ENCODE measurements at places on chromosomes 6 and 20. TPM values are rescaled to one million over a fixed set of nuclear protein-coding genes. Genes with fewer than 3 reads are reported as not detected.

GRCh38 chr6:20652299-20653084, 118.2 kb downstream of the CDKAL1 start:
- no peaks in the 10 kb centered on the region for H3K27me3 ChIP-seq
- peak overlapping the region; percentile 91 for H3K27ac ChIP-seq
- DNase-seq: peak; percentile 86
- H3K4me1 ChIP-seq: peaks cover 31% of the 10 kb centered on the region
- H3K36me3 ChIP-seq: no peaks in the 10 kb centered on the region
- peak overlapping the region; percentile 59 for H3K4me3 ChIP-seq

Gene EBF4
- 1.8 TPM for total RNA-seq

DNA sequence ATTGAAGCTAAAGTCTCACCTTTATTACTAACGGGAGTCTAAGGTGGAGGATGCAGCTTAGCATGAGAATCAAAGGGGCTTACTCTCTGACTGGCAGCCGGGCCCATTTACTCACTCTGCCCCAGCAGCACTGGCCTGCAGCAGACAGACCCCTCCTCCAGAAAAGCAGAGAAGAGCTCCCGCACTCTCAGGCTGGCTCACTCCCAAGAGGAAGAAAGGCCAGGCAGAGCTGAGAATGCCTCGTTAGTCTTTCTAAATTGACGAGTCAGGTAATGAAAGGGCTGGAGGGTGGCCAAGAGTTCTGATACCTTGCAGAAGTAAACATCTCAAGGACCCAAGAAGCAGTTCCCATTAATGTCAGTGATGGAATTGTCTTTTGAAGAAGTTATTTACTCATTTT, 44.5 kb upstream of the IL20RA start:
- H3K27me3 ChIP-seq: no peaks in the 10 kb centered on the region
- H3K27ac ChIP-seq: no peak overlapping the region
- no peaks in the 10 kb centered on the region for H3K36me3 ChIP-seq
- DNase-seq: no peak

GRCh38 chr6:140567466-140567865, 1193.0 kb upstream of the CITED2 start:
- DNase-seq: no peak
- peaks cover 15% of the 10 kb centered on the region for H3K4me1 ChIP-seq
- no peak overlapping the region for H3K27ac ChIP-seq
- no peak overlapping the region for H3K4me3 ChIP-seq

DNA sequence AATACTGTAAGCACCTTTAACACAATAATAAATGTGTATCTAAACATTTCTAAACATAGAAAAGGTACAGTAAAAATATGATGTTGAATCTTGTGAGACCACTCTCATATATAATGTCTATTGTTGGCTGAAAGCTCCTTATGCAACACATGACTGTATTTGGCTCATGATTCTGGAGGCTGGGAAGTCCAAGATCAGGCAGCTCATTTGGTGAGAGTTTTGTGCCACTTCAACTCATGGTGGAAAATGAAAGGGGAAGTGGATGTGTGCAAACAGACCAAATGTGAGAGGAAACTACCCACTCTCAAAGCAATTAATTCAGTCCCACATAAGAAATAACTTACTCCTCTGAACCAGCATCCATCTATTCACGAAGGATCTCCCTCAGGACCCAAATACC, 257.7 kb upstream of the OPRM1 start:
- H3K4me1 ChIP-seq: peaks cover 1% of the 10 kb centered on the region
- H3K27ac ChIP-seq: no peak overlapping the region
- DNase-seq: no peak

- peaks cover 39% of the 10 kb centered on the region for H3K4me1 ChIP-seq
- H3K4me3 ChIP-seq: no peak overlapping the region
- no peaks in the 10 kb centered on the region for H3K36me3 ChIP-seq
- H3K27ac ChIP-seq: no peak overlapping the region
These were observed 38.9 kb upstream of the TNFAIP3 start for GRCh38 chr6:137827977-137828810.

Gene CCM2L
- not detected for total RNA-seq

DNA sequence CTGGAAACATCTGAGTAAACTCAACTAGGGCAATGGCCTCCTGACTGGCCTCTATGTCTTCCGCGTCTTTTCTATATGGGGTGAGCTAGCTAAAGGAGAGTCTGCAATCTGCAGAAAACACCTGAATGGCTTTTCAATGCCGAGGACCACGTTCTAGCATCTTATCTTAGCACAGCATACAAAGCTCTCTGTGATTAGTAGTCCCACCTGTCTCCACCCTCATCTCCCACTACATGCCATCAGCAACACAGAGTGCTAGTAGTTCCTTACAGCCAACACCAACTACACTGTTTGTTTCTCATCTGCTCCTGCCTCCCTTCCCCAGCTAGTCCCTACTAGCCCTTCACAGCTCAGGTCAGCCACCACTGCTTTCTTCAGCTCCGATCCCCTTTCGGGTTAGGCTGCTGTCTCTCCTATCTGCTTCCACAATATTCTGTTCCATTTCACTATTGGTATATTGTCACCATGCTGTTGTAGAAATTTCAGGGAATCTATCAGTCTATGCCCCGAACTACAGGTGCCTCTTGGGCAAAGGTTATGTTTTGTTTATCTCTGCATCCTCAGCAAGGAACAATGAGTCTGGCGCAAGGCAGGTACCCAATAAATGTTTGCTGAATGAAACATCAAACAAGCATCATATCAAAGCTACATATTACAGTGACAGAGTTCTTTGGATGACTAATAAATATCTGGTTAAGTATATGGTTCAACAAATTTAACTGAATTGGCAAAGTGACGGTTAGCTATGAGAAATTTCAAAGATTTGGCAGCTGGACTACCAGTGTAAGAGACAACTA, 12.2 kb downstream of the LYRM4 start:
- peak overlapping the region; percentile 55 for H3K27ac ChIP-seq
- peak overlapping the region; percentile 6 for H3K4me3 ChIP-seq
- peaks cover 5% of the 10 kb centered on the region for H3K36me3 ChIP-seq
- peaks cover 31% of the 10 kb centered on the region for H3K4me1 ChIP-seq

Gene GPLD1
- 3.9 TPM for total RNA-seq

DNA sequence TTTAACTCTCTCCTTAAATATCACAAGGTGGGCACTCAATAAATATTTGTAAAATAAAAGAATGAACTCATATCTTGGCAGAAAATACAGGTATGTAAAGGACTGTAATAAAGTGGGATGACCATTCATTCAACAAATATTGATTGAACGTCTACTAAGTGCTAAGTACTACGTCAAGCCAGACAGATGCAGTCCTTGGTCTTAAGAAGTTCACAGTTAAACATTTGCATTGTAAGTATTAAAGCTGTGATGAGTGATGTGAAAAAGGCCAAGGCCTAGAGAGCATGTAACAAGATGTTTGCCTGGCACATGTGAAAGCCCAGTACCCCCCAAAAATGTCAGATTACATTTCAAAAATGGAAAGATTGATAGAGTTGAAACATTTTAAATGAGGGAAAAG, 130.1 kb upstream of the TMEM170B start:
- no peaks in the 10 kb centered on the region for H3K36me3 ChIP-seq
- H3K27ac ChIP-seq: peak overlapping the region; percentile 48
- H3K4me1 ChIP-seq: 0 out of 2 replicates have a peak, but pooled peaks cover 5% of the 10 kb centered on the region
- no peak overlapping the region for H3K4me3 ChIP-seq
- no peaks in the 10 kb centered on the region for H3K27me3 ChIP-seq

GRCh38 chr20:56796345-56796744, 167.2 kb downstream of the TFAP2C start:
- H3K36me3 ChIP-seq: no peaks in the 10 kb centered on the region
- no peak overlapping the region for H3K27ac ChIP-seq
- no peak overlapping the region for H3K4me3 ChIP-seq
- H3K4me1 ChIP-seq: no peaks in the 10 kb centered on the region
- DNase-seq: peak; percentile 39

GRCh38 chr6:132190097-132190814, 211.0 kb downstream of the MOXD1 start:
- peaks cover 19% of the 10 kb centered on the region for H3K4me1 ChIP-seq
- no peak overlapping the region for H3K4me3 ChIP-seq
- no peak overlapping the region for H3K27ac ChIP-seq
- no peaks in the 10 kb centered on the region for H3K36me3 ChIP-seq
- no peaks in the 10 kb centered on the region for H3K27me3 ChIP-seq
- peak; percentile 35 for DNase-seq

DNA sequence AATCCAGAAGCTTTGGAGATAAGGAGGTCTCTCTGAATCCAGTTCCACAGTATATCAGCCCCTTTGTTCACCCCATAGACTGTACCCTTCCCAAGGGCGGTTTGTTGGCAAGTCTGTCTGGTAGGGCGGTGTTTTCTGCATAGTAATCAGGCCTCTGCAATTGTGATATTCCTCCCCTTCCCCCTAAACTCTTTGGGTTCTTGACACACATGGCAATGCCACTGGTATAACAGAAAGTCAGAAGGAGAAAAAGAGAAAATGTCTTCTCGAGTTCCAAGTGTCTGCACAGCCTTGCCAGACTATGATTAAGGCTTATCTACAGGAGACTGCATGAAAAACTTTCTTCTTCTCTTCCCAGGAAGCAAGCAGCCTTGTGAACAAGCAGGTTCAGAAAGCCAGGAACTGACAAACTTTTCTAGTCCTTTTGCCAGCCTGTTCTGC, 45.6 kb downstream of the FOXO3 start:
- H3K36me3 ChIP-seq: no peaks in the 10 kb centered on the region
- DNase-seq: no peak
- no peak overlapping the region for H3K4me3 ChIP-seq

Gene REPS1
- total RNA-seq: 27.4 TPM

DNA sequence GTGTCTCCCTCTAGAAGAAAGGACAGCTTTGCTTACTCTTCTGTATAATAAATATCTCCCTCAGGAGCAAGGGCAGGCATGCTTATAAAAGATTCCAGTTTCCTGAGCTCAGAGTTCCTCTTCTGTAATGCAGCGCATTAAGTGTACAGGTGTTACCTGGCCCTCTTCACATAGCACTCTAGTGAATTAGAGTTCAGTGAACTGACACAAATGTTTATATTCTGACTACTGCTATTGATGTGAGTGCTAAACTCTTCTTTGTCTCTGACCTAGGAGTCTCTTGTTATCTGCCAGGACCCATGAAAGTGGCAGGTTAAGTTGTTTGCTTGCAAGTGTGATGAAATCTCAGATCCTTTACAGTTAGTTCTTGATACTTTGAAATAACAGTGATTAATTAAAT, 33.5 kb downstream of the CYB5R4 start:
- H3K36me3 ChIP-seq: no peaks in the 10 kb centered on the region
- H3K4me3 ChIP-seq: no peak overlapping the region
- DNase-seq: no peak
- no peak overlapping the region for H3K27ac ChIP-seq
- H3K27me3 ChIP-seq: no peaks in the 10 kb centered on the region

DNA sequence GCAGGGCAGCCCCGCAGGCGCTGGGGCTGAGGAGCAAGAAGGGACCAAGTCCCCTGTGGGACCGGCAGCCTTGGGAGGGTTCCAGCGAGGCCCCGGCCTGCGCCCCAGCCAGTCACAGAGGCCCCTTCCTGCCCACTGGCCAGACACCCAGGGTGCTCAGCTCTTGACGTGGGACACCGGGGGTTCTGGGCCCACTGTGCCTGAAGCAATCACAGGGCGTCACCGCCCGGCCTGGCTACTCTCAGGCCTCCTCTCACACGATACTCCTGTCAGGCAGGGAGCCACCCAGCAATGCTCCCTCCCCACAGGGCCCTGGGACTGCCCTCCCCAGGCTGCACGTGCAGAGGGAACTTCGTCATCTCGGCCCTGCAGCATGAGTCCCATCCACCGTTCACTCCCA, 14.5 kb downstream of the TAF4 start:
- no peak for DNase-seq
- H3K27me3 ChIP-seq: no peaks in the 10 kb centered on the region
- no peaks in the 10 kb centered on the region for H3K4me1 ChIP-seq
- no peaks in the 10 kb centered on the region for H3K36me3 ChIP-seq
- H3K4me3 ChIP-seq: no peak overlapping the region

Gene OOEP
- total RNA-seq: not detected

Gene GPR63
- total RNA-seq: 0.07 TPM

DNA sequence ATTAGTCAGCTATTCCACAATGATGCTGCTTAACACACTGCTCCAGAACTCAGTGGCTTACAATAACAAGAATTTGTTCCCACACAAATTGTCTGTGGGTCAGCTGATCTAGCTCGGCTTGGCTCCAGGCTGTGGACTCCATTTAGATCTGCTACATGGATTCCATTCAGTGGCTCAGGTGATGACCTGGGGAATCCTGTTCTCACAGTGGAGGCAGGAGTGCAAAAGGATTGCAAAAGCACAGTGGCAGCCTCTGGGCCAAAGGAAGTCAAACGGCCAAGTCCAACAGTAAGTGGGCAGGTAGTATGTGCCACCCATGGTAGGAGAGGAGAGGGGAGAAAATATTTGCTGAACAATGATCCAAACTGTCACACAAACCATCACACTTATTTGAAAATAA, 15.8 kb upstream of the LRRN4 start:
- no peak for DNase-seq
- H3K27ac ChIP-seq: no peak overlapping the region
- H3K4me3 ChIP-seq: no peak overlapping the region
- H3K36me3 ChIP-seq: peaks cover 21% of the 10 kb centered on the region
- no peaks in the 10 kb centered on the region for H3K4me1 ChIP-seq
- no peaks in the 10 kb centered on the region for H3K27me3 ChIP-seq

GRCh38 chr6:143117108-143117507, 56.4 kb downstream of the AIG1 start:
- no peak for DNase-seq
- H3K27ac ChIP-seq: no peak overlapping the region
- H3K27me3 ChIP-seq: no peaks in the 10 kb centered on the region

Gene PAK5
- total RNA-seq: not detected

- H3K4me3 ChIP-seq: peak overlapping the region; percentile 96
- H3K27me3 ChIP-seq: no peaks in the 10 kb centered on the region
- peak; percentile 32 for DNase-seq
- peaks cover 42% of the 10 kb centered on the region for H3K4me1 ChIP-seq
- H3K36me3 ChIP-seq: no peaks in the 10 kb centered on the region
These were observed 4.4 kb downstream of the AMD1 start for GRCh38 chr6:110878751-110879522.

DNA sequence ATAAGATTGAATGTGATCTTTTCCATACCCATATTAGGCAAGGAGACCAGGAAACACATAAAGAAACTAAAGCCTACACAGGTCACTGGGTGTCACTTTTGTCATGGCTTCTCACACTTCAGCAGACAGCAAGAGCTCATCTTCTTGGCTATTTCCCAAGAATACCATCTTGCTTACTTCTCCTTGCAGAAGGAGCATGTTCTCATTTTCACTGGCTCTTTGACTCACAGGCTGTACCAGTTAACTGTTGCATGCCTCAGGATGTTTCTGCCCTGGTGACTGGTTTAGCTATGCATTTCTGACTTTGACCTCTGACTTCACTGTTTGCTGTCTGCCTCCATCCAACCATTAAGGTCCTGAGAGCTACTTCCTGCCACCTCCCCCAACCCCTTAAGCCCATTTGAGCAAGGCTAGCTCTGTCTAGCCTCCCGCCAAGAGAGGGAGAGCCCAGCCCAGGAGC, 40.3 kb upstream of the OGFRL1 start:
- no peaks in the 10 kb centered on the region for H3K27me3 ChIP-seq
- H3K27ac ChIP-seq: no peak overlapping the region
- peak; percentile 60 for DNase-seq
- H3K4me1 ChIP-seq: peaks cover 23% of the 10 kb centered on the region
- H3K4me3 ChIP-seq: no peak overlapping the region

Gene FOXA2
- 14.4 TPM for total RNA-seq

Data from PC-3 (cell line).